ENCODE measurements at places on chromosomes 12 and 14.

DNA sequence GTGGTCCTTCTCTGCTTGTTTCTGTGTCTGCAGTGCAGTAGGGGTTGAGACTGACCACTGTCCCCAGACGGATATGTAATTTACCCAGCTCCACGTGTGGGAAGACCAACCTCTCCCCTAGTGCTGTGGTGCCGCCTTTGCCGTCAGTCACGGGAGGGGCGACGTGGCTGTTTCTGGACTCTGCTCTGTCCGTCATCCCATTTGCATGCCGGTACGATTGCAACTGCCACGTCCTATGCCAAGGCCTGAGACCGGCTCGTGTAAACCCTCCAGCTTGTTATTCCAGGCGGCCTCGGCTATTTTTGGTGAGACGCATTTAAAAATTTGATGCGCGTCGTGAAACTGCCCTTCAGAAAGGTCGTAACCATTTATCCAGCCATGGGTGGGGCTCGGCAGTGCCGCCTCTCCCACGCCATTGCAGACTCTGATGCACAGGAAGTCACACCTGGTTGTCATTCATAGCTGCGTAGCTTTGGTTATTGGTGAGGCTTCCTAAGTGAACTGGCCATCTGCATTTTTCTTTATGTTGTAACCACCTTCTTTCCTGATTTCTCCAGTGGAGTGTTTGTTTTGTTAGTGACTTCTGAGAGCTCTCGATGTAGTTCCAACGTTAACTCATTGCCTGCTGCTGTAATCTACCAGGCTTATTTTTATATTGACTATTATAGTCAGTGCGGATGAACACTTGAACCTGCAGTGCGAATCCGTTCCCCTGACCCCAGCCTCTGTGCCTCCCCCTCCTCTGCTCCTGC lies 75.1 kb downstream of the ADGRD1 start:
- DNase-seq = no peak

- no peak for DNase-seq
These were observed 106.7 kb upstream of the TMPO start for GRCh38 chr12:98408681-98409080.

GRCh38 chr12:98425859-98426258 lies 89.5 kb upstream of the TMPO start:
- no peak for DNase-seq

GRCh38 chr12:42631513-42631912 lies 42.0 kb upstream of the PRICKLE1 start:
- no peak for DNase-seq

GRCh38 chr12:62724947-62725451 lies 210.0 kb downstream of the PPM1H start:
- no peak for DNase-seq

- DNase-seq = no peak
These were observed 133.7 kb downstream of the TMEM30B start for GRCh38 chr14:61147381-61147821.

GRCh38 chr12:31749024-31749704 lies 20.3 kb upstream of the AMN1 start:
- peak; percentile 87 for DNase-seq

GRCh38 chr14:75489480-75489837 lies 32.8 kb upstream of the BATF start:
- no peak for DNase-seq

GRCh38 chr12:107467716-107468115 lies 217.9 kb upstream of the PWP1 start:
- no peak for DNase-seq

- DNase-seq = no peak
These were observed 1096.6 kb downstream of the BCL11B start for GRCh38 chr14:98175436-98175835.

Data from NCI-H2081 (cell line).